ENCODE measurements at places on chromosomes 12 and 14. TPM values are rescaled to one million over a fixed set of nuclear protein-coding genes. Genes with fewer than 3 reads are reported as not detected.

SLC17A8 gene
- total RNA-seq = under 0.01 TPM

ENDOU gene
- 1.0 TPM for total RNA-seq

NELL2 gene
- total RNA-seq = 1.0 TPM

AMN gene
- total RNA-seq = 1.0 TPM

TGM1 gene
- 0.52 TPM for total RNA-seq

CPNE6 gene
- not detected for total RNA-seq

All from skeletal muscle tissue (tissue), 5 donors.